Keratinocyte (primary cell): ENCODE measurements at places on chromosomes 2 and 18.
A peak's percentile ranks its signal among the peaks of the same experiment; 100 is the strongest.

DNA sequence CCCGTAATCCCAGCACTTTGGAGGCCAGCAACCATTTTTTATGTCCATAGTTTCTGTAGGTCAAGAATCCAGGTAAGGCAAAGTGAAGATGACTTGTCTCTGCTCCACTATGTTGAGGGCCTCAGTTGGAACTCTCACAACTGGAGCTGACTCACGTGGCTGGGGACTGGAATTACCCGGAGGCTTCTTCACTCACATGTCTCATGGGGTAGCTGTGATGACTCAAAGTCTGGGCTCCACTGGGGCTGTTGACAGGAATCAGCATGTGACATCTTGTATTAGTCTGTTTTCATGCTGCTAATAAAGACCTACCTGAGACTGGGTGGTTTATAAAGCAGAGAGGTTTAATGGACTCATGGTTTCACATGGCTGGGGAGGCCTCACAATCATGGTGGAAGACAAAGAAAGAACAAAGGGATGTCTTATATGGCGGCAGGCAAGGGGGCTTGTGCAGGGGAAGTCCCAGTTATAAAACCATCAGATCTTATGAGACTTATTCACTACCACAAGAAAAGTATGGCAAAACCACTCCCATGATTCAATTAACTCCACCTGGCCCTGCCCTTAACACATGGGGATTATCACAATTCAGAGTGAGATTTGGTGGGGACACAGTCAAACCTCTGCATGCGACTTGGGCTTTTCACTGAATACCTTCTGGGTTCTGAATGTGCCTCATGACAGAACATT lies 7.8 kb upstream of the PPP1R1C start:
- peak; percentile 98 for DNase-seq

DNA sequence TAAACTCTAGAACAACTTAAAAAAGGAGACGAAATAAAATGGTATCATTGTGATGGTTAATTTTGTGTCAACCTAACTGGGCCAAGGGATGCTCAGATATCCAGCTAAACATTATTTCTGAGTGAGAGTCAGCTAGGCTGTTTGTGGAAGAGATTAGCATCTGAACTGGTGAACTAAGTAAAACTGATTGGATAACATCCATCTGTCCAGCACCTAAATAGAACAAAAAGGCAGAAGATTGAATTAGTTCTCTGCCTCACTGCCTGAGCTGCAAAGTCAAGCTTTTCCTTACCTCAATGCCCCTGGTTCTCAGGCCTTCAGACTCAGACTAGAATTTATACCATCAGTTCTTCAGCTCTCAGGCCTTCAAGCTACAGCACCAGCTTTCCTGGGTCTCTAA lies 30.0 kb downstream of the PPP3R1 start:
- DNase-seq, result no peak

DNA sequence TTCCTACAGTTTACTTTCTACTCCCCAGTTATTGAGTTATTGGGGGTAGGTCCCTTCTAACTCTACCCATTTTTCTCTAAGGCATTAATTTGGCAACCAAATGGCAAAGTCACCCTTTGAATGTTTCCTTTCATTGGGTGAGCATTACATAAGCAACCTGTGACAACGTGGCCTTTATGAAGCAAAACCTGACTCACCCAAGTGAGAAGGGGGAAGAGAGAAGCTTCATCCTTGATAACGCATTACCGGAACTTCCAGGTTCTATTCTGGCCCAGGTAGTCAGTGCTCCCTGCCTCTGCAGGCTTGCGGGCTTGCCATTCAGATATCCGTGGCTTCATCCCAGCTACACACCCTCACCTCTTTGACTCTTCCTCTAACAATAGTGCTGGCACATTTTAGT lies 39.1 kb upstream of the FAM124B start:
- no peak for DNase-seq

GRCh38 chr2:55995211-55995610 lies 71.6 kb upstream of the EFEMP1 start:
- no peak for DNase-seq

- no peak for DNase-seq
Measured at GRCh38 chr2:239278361-239278760, 122.5 kb downstream of the HDAC4 start.

- no peak for DNase-seq
Measured at GRCh38 chr2:66478731-66479316, 43.9 kb downstream of the MEIS1 start.

- no peak for DNase-seq
Measured at GRCh38 chr2:77156599-77156998, 365.6 kb downstream of the LRRTM4 start.

GRCh38 chr2:5409898-5410381 lies 282.2 kb upstream of the SOX11 start:
- no peak for DNase-seq

DNA sequence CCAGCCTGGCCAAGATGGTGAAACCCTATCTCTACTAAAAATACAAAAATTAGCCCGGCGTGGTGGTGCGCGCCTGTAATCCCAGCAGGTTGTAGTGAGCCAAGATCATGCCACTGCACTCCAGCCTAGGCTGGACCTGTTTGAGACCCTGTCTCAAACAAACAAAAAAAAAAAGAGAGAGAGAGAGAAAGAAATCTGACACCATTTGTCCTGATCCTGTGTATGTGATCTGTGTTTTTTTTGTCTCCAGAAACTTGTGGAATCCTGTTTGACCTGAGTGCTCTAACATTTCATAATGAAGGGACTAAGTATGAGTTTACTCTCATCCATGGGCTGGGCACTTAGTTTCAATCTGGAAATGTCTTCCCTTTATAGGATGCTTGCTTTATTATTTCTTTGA lies 6.4 kb upstream of the ITPRIPL1 start:
- DNase-seq, result no peak
